Ecto neural progenitor cell (in vitro differentiated cells): ENCODE measurements at places on chromosomes 6 and 20.

DNA sequence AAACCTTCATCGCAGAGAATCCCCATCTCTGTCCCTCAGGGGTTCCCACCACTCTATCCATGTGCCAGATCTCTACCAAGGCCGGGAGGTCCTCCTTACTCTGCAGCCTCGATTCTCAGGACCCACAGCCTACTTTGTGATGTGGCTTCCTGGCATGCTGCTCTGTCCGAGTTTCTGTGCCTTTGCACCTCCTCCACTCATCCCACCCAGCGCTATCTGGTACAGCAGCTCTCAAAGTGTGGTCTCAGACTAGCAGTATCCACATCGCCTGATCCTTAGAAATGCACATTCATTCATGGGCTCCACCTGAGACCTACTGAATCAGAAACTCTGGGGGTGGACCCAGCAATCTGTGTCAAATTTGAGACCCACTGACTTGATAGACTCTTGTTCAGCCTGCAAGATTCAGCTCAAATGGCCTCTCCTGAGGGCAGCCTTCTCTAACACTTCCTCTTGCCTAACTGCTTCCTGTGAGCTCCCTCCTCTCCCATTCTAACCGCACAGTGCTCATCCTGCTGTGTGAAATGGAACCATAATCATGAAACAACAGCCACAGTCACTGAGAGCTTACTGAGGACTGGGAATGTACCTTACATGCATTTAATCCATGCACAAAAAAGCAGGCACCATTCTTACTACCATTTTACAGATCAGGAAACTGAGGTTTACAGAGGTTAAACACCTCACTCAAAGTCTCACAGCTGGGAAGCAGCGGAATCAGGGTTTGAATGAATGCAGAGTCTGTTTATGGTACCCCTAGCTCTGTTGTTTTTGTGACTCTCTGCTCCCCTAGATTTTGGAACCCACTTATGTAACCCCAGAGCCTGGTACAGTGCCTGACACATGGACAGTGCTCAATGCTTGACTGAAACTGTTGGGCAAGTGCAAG is 69.4 kb downstream of the JPH2 start:
- DNase-seq = no peak

DNA sequence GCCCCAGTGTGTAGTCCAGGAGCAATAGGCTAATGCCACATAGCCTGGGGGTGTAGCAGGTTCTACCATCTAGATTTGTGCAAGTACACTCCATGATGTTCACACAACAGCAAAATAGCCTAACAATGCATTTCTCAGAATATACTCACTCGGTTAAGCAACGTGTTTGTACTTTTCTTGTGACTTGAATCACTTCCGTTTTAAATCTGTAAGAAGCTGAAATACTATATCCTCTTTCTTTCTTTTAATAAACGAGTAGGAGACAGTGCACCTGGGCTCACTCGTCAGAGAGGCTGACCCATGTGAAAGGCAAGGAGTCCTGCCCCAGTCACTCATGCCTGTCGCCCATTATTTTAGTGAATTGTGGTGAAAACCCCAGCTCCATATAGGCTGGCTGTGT is 201.6 kb downstream of the FOXA2 start:
- DNase-seq = no peak

DNA sequence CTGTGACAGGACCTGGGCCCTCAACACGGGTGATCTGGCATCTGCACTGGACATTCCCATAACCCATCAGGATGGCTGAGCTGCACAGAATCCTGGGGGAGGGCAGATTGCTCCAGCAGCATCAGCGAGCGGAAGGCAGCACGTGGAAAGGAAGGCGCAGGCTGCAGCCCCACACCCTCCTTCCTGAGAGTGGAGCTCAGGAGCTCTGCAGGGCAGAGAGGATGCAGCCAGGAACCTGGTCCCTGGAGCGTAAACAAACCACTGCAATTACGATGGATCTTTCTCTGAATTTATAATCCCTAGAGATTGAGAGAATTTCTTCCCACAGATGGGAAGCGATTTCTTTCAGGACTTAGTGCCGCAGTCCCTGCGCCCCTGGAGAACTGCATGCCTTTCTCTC is 39.7 kb upstream of the EMILIN3 start:
- DNase-seq = no peak

- no peak for DNase-seq
Measured at GRCh38 chr6:69994251-69994650, 127.9 kb downstream of the COL19A1 start.

- no peak for DNase-seq
Measured at GRCh38 chr20:40754339-40754943, 65.4 kb upstream of the MAFB start.

- no peak for DNase-seq
Measured at GRCh38 chr6:91994787-91995186, 1407.9 kb upstream of the MAP3K7 start.

GRCh38 chr6:29981211-29981812 is 39.0 kb downstream of the HLA-A start:
- no peak for DNase-seq

GRCh38 chr20:58241766-58242465 is 13.5 kb upstream of the ANKRD60 start:
- DNase-seq = no peak

GRCh38 chr20:40710603-40711002 is 21.6 kb upstream of the MAFB start:
- DNase-seq = no peak

GRCh38 chr6:135088818-135089809 is 34.5 kb upstream of the HBS1L start:
- DNase-seq = no peak

- DNase-seq = no peak
Measured at GRCh38 chr6:138920906-138921305, 67.1 kb downstream of the REPS1 start.

DNA sequence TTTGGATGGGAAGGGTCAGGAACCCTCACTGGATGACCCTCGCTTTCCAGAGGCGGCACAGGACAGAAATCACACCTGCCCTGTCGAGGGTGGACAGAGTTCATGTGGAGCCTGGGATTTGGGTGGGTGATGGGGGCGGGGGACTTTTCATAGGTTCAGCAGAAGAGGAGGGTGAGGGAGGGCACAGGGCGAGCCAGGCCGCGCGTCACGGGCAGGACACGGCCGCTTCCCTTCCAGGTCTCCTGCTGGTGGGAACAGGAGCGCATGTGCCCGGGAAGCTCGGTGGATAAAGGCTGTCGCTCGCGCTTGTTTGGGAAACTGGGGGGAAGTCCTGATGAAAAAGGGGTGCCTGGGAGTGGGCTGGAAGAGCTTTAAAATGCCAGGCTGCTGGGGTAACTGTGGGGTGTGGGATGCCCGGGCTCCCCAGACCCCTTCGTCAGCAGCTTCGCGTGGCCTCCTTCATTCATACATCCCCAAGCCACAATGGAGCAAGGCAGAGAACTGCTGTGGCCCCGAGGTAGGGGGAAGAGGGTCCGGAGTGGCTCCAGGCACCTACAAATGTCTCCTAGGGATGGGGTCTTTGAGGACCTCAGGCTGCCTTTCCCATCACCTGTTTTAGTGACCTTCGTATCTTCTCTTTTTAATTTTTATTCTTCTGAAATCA is 102.2 kb downstream of the DACT2 start:
- no peak for DNase-seq

DNA sequence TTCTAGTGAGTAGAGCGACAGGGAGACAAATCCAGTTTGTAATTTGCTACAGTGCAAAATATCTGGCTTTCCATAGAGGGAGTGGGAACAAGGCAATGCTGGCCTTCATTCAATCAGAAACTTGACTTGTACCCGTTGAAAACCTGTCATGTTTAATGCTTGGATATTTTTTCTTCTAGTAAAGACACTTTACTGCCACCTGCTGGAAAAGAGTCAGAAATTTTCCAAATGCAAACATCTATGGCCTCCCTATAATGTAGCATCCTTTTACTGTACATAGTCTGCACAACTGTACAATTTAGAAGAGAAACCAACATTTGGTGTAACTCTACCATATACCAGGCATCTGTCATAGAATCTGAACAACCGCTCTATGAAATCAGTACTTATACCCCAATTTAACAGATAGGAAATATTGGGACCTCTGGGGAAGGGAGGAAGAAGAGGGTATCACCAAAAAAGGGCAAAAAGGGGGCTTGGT is 16.7 kb upstream of the TBC1D20 start:
- no peak for DNase-seq

DNA sequence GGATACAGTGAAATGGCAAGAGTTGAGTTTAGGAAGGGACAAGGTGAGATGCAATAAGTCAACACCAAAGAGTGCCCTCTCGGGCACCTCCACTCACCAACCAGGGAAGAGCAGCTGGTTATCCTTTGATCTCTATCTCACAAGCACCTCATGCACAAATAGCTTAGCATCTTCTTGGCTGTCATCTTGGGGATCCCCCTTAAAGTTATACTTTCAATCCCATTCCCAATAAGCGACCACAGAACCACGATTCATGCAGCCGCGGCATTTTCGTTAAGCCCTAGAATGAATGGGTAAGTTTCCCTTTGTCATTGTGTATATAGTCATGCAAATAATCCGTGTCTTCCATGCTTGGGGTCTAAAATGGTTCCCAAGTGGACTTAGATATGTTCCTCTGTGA is 73.5 kb downstream of the ADTRP start:
- DNase-seq = no peak

GRCh38 chr6:131652472-131652871 is 15.4 kb downstream of the ENPP3 start:
- DNase-seq = no peak

GRCh38 chr20:58135441-58136148 is 92.9 kb downstream of the ANKRD60 start:
- DNase-seq = peak; percentile 34

DNA sequence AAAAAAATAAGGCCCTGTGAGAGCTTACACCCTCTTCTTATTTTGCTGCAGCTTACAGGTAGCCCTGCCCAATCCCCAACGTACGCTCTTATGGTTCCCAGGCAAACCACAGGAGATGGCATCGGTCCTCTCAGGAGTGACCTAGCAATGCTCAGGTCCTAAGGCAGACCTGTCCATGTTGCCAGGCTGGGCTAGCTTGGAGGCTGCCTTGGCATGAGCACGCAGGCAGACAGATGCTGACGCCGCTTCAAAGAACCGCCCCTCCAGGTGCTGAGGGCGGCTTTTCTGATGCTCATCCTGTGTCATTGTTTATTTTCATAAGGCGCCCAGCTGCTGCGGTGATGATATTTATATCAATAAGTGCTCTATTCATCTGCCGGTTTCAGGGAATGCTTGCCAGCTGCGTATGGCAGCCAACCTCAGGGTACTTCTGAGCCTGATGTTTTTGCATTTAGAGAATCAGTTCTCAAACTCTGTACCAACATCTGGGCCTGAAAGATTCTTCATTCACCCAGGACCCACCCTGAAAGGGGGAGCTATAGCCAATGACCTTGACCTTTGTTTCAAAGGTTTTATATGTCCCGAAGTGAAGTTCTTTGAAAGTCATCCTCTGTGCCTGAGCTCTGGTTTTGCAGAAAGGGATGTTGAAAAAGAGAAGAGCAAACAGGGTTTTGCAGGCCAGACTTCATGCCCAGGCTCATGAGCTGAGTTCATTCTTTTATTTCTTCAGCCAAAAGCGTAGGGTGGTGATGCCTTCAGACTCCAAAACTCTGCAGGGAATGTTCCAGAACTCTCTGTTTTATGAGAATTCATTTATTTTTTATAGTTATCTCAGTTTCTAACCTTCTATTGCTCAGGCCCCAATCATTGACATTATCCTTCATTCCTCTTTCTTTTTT is 475.6 kb upstream of the CHD6 start:
- no peak for DNase-seq

GRCh38 chr20:34876406-34877282 is at the start of gene ACSS2:
TSS of gene ACSS2 (plus strand) at chr20:34876612. CDS start at chr20:34876646, 34 bp downstream.
- no peak for DNase-seq

GRCh38 chr20:48983423-48984400 is 62.2 kb downstream of the ARFGEF2 start:
- no peak for DNase-seq

DNA sequence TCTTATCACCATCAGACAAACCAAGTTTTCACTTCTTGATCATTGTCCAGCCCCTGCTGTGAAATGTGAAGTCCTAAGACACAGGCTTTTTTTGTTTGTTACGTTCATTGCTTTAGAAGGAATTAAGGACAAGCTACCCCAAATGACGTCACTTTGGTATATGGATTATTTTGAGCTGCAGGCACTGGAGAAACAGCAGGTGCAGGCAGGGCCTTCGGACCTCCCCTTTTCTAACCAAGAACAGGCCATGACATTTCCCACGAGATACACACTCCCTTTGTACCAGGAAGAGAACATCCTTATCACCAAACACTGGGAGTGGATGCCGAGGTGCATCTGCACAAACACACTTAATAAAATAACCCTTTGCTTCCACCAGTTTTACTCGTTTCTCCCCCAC is 418.0 kb upstream of the SULF2 start:
- no peak for DNase-seq

DNA sequence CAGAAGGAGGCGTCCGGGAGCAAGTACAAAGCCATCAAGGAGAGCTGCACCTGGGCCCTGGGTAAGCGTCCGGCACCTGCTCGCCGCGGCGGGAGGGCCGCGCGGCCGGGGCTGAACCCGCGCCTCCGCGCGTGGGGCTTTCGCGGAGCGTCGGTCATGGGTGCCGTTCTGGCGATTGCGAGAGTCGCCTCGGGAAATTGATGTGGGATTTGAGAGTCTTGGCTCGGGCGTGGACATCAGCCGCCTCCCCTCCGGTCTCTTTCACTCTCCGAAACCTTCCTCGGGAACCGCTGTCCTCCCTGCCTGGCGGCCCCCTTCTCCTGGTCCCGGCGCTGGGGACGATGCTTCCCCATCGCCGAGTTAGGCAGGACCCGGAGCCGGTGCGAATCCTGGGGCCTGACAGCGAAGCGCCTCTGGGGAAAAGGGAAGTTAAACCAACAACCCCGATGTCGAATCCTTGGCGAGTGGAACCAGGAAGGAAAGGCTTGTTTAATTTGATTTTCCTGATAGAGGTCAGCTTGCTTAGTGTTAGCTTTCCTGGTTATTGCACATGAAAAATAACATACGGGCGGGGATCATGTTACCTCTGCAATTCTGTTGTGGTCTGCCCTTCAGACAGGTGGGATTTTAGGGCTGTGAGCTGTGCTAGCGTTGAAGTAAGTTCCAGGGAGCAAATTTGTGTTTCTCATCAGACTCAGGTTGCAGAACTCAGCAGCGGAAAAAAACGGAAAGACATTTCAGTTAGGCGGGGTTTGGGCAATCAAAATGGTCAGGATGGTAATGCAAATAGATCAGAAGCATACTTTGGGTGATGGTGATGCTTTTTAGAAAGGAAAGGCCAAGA is 594 bp downstream of the ARFGEF3 start:
- DNase-seq = peak; percentile 62

GRCh38 chr20:20897145-20897544 is 184.7 kb upstream of the RALGAPA2 start:
- DNase-seq = no peak

GRCh38 chr6:127518710-127519468 is at the start of gene MTCL3:
TSS of gene MTCL3 (minus strand) at chr6:127519335.
- peak; percentile 86 for DNase-seq

- no peak for DNase-seq
Measured at GRCh38 chr20:7790189-7790588, 150.1 kb downstream of the HAO1 start.
